ENCODE measurements at places on chromosomes 2 and 18.

GRCh38 chr2:144678736-144679135 is 158.8 kb upstream of the ZEB2 start:
- DNase-seq: no peak

- DNase-seq: no peak
Observed at GRCh38 chr2:218508299-218508698, 59.9 kb downstream of the USP37 start.

DNA sequence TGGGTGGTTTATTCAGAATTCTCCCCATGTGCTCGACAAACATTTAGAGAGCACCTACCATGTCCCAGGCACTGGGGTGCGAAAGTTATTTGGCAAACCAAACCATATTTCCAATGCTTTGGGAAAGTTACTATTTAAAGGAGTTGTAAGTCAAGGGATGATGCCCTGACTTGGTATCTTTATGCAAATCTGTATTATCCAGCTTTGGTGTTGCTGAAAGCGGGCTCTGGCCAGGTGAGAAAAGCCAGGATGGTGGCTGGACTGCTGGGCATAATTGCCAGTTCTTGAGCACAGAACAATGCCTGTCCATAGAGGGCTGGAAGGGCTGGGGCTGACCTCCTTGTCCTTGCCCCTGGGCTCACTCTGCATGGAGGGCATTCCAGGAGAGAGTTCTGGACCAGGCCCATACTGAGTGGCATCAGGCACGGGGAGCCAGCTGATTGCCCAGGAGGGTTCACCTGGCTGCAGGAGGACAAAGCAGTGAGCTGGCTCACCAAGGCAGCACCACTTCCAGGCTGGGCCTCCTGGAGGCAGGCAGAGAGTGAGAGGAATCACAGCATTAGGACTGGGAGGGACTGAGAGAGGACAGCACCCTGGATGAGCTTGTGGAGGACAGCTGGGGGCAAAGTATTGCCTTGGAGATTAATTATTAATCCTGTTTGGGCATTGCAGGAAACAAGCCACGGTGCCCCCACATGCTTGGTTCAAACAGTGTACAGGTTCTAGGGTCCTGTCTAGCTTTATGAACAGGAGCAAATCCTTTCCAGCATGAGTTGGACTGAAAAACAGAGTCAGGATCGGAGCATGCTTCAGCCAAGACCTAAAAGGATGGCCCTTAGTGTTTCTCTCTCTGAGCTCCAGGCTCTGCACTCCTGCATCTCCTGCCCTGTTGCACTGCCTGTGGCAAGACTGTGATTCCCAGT is 7.1 kb downstream of the KHK start:
- DNase-seq: no peak

DNA sequence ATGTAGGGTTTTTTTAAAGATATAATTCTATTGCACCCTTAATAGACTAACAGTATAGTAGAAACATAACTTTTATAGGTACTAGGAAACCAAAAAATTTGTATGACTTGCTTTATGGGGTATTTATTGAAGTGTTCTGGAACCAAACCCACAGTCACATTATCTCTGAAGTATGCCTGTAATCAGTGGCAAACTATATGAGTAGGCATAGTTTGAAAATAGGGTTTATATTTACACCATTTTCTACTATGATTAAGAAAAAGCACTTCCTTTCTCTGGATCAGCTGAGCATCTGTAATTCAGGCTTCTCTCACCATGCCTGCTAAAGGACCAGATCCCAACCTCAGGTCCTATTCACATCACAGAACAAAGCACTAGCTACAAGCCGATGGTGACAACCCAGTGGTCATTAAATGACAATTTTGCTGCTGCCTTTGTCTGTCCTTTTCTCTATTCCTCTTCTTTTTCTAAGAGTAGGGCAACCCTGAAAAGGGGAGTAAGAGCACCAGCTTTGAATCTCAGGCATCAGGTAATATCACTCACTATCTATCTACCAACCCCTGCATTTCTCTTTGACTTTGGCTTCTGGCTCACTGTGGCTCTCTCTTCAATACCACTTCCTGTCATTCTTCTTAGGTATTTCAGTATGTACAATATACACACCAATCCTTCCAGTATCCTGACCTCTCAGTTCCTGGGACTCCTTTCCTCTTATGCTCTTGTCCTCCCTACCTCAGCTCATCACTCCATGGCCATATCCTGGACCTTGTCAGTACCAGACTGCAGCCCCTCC is 14.4 kb downstream of the NEMP2 start:
- DNase-seq: no peak

GRCh38 chr2:30417253-30417652 is 29.8 kb upstream of the LCLAT1 start:
- no peak for DNase-seq

DNA sequence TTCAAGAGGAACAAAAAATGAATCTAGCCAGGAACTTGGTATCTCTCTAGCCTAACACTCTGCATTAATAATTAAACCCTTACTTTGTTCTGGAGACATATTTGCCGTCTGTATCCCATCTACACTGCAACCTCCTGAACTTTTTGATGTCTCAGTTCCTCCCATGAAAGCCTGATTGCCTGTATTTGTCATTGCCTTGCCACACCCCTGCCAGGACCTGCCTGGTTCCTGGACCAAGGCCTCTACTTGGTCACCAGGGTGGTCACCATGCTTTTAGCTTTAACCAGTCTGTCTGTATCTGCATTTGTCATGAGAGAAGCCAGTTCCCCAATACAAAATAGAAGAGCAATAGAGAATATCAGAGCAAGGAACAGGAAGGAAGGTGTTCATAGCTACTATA is 58.8 kb upstream of the NOL4 start:
- DNase-seq: no peak

GRCh38 chr18:22427822-22428549 is 10.3 kb upstream of the CTAGE1 start:
- no peak for DNase-seq

DNA sequence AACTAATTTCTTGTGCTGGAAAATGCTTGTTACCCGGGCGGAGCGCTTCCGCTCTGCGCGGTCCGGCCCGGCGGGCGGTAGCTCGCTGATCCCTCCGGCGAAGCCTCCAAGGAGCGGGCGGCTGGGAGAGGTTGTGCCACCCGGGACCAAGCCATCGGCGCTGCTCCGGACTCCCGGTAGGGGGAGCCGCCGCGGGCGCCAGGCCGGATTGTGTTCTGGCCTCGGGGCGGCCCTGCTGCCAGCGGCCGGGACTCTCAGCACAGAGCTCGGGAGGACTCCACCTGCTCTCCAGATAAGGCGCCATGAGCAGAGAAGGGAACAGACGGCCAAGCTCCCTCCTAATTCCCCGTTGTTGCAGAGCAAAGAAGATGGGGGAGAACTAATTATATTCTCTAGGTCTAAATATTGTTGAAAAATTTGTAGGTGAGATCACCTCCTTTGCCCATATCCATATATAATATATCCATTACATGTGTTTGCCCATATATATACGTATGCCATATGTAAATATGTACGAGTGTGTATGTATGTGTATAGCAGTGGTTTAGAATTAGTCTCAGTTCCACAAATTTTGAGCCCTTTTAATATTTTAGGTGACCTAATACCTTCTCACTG is 13.8 kb upstream of the SATB2 start:
- DNase-seq: peak; percentile 56

- DNase-seq: no peak
Observed at GRCh38 chr2:8412586-8412985, 269.3 kb upstream of the ID2 start.

DNA sequence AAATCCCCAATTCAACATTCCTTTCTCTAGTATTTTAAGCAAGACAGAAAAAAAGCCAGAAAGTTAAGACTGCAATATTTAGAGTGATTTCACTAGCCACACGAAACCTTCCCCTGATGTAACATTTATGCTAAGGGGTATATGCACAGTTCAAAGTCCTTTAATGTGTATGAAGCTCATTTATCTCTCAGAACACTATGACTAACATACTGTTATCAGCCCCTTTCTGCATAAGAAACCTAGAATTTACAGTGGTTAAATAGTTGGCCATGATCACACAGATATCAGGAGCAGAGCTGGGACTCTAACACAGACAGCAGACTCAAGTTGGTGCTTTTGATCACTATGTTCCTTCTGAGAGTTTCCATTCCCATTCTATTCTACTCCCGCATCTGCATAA is 185.5 kb downstream of the CDH2 start:
- no peak for DNase-seq
